ENCODE measurements at places on chromosomes 7 and 10. TPM values are rescaled to one million over a fixed set of nuclear protein-coding genes. Genes with fewer than 3 reads are reported as not detected.

- DNase-seq: no peak
Measured at GRCh38 chr7:150447966-150448788, 2.3 kb upstream of the GIMAP8 start.

- DNase-seq: no peak
Measured at GRCh38 chr10:103463499-103463898, 4.8 kb upstream of the CALHM1 start.

DNA sequence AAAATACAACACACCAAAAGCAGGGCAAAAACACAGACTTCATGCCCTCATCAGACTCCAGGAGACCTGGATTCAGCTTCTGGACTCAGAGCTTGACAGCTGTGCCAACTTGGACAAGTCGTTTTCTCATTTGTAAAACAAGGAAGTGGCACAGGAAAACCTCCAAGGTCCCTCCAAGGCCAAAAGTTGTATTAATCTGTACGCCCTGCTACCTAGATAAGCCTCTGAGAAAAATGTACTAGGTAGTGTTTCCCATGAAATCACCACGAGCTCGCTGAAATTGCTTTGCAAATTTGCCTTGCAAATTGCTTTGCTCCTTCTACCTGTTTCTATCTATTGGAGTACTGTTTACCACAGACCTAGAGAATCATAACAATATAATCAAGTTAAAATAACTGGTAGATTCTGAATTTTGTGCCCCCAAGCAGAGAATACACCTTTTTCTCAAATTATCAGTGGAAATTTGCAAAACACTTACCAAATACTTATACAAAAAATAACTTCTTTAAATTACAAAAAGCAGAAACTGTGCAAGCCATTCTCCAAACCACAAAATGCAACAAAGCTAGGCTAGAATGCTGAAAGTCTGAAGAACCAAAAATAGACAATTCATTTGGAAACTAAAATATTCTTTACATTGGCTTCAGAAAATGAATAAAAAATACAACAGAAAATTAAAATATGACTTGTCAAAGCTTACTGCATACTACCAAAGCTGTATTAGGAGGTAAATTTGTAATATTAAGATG, 158.1 kb upstream of the CHST15 start:
- DNase-seq: no peak

DNA sequence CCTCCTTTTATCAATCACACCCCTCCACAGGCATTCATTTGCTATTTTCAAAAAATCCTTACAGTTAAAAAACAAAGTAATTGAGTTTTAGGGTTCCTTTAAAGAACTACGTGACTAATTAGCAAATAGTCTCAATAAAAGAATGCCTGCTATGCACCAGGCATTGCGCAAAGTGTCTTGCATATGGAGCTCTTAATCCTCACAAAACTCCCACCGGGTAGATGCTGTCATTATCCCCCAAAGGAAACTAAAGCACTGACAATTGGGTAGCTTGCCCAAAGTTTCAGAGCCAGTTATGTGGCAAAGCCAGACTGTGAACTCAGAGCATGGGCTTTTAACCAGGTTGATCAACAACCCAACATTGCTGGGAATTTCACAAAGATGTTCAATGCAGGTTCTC, 305.7 kb downstream of the ELMO1 start:
- DNase-seq: no peak

DNA sequence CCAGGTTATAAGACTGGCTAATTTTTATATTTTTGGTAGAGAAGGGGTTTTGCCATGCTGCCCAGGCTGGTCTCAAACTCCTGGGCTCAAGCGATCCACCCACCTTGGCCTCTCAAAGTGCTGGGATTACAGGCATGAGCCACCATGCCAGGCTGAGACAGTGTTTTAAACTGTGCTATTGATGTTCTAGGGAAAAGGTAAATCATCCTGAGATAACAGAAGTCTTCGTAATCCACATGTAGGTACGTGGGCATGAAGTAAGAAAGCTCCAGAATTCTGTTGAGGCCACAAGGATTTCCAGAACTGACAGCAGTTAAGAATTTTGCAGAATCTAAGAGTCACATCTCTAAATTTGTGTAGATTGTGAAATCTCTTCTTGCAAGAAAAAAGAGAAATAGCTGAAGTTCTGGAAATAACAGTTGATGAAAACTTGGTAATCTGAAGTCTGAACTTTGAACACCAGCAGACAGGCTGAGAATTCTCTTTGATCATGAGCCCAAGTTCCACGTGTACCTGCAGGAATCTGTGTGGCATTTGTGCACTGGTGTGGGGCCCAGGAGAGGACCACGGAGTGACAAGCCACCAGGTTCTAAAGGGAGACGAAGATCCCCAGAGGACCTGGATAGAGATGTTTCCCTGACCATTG, 24.6 kb downstream of the C7orf33 start:
- DNase-seq: no peak

DNA sequence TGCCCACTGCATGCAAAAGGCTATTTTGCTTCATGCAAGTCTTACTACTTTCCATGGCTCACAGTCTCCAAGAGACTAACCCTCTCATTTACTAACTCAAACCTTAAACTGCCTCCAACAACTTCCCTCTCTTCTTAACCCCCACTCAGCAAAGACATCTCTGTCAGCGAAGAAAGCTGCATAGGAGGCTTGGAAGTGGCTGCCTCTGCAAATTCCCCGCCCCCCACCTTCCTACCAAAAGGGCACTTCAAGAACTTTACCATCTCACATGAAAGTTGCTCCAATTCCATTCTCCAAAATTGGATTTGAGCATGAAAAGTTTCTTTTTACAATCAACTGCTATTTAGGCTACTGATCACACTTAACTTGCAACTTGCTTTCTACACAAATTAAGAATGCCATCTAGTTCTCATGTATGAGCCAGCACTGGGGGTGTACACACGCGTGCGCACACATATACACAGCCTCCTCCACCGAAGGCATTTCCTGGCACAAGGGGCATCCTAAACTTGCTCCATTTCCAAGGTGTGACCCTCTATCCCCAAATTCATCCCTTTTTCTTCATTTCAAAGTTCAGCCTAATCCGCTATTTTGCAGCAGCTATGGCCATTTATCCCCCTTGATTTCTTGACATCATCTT, 1.8 kb downstream of the CCDC6 start:
- no peak for DNase-seq

DNA sequence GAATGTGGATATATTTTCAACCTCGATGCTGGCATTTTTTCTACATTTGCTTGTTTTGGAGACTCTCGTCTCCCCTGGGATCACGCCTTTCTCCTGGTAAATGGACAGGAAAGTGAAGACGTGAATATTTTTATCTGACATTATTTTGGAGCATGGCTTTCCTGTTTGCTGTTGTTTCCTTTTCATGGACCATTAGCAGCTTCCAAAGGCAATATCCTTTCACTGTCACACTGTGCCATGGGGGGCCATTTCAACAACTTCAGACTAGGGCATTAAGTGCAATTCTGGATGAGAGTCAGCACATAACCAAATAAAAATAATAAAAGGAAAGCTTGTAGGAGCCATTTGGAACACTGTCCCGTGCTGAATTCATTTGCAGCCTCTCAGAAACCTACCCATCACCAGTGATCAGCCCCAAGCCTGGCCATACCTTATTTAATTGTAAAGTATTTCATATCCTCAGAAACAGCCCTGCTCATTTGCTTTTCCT, 75.9 kb upstream of the NEUROD6 start:
- no peak for DNase-seq

GRCh38 chr7:29609162-29610037, 45.8 kb downstream of the PRR15 start:
- no peak for DNase-seq

- DNase-seq: no peak
Measured at GRCh38 chr7:128757203-128757602, 18.0 kb downstream of the CALU start.

DNA sequence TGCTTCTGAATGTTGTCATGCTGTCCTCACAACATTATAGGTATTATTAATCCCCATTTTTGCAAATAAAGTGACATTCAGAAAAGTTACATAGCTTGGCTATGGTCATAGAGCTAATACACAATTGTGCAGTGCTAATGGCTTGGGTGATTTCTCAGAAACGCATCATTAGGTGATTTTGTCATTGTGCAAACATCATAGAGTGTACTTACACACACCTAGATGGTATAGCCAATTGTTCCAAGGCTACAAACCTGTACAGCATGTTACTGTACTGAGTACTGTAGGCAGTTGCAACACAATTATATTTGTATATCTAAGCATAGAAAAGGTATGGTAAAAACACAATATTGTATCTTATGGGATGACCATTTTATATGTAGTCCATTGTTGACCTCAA, 91.0 kb downstream of the BTAF1 start:
- DNase-seq: no peak

GRCh38 chr7:28779954-28780353, 178.2 kb downstream of the TRIL start:
- no peak for DNase-seq

- DNase-seq: no peak
Measured at GRCh38 chr7:88758381-88759229, 895 bp upstream of the ZNF804B start.

- DNase-seq: peak; percentile 92
Measured at GRCh38 chr10:102669206-102670064, 25.2 kb downstream of the TRIM8 start.

DNA sequence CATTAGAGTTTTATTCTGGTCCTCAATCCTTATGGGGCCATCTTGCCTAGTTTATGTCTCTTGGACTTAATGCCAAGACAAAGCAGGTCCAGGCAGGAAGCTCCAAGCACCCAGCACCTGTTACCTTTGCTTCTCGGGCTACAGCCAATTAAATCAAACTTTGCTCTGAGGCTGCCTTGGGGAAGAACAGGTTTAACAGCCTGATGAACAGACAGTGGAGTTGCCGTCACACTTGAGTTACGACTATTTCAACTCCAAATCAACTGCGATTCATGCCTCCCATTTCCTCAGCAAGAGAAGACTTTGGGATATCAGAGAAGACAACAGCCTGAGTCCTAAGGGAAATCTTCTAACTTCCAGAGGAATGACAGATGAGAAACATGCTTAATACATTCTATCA, 62.2 kb downstream of the XPNPEP1 start:
- no peak for DNase-seq

DNA sequence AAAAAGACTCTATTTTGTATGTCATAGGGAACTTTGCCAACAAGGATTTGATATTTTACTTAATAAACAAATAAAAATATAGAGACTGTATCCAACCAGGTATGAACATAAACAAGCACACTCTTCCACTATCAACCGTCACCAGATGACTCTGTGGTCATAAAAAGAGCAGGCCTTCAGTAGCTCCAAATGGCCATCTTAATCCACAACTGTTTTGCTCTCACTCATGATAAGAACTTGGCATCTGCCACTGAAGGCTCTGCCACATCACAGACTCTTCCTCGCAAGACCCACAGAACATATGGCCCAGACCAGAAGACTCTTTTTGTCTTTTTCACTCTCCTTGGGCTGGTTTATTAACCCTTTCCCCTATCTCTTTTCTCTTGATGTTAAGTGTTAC, 98.7 kb upstream of the POM121L12 start:
- no peak for DNase-seq

DNA sequence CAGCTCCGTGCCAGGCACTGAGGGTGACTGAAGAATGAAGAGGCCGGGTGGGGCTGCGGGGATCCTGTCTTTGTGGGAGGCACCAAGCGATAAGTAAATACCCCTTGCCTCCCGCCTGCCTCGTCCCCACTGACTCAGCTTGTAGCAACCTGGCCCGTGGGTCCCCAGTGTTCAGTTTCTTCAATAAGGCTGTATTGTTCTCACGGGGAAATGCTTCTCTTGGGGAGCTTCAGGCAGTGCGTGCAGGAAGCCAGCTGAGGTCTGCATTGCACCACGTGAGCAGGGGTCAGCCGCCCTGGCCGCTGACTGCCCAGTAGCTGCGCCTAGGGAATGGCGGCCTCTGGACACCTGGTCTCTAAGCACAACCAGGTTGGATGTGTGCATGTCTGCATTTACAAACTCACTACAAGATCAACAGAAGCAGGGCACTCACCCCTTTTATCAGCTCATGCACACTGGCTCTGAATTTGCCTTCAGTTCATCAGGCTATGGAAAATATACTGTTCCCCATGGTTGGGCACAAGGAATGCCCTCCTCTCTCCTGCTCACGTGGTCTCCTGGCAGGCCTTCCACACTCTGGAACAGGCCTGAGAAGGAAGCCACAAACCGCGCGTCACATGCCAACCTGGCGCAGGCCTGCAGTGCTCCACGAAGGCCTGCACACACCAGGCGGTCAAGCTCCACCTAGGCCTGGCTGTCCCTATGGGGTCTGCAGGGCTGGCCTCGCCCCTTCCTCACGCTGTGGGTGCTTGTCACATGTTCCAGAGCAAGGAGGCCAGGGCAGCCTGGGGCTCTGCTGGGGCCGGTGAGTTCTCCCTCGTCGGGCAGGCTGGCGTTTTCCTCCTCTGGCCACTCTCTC, 135.7 kb upstream of the RNF32 start:
- no peak for DNase-seq

DNA sequence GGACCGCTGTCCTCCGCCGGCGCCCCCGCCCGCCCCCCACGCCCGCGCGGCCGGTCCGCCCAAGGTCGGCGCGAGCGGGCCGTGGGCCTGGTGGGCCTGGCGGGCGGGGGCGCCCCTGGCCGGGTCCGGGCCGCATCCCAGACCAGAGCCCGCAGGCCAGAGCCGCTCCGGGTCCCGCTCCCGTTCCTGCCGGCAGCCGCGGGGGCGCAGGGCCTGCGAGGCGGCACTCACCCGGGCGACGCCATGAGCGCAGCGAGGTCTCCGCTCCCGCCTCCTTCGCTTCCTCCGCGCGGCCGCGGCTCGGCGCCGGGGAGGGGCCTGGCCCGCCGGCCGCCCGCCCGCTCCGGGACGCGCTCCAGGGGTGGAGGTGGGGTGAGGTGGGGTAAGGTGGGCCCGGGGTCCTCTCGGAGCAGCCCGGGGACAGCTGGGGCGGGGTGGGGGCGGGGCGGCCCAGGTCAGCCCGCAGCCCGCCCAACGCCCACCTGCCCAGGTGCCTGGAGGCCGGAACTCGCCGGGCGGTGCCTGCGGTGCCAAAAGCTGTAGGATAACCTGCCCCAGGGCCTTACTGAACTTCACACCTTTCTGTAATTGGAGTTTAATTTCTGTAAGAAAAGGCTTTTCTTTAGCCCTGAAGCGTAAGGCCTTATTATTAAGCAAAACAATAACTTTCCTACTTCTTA, at the start of gene URGCP:
Gene URGCP (minus strand): TSS at position 266 of the 680 bp plus-strand sequence. CDS start 21 bp downstream, at position 245.
- peak; percentile 40 for DNase-seq

- no peak for DNase-seq
Measured at GRCh38 chr7:36644625-36645422, 79.5 kb downstream of the AOAH start.

- no peak for DNase-seq
Measured at GRCh38 chr10:110323503-110323902, 18.8 kb upstream of the SMNDC1 start.

The PITX3 gene
- not detected for total RNA-seq

The NUTM2A gene
- 2.6 TPM for total RNA-seq

The CDC14C gene
- not detected for total RNA-seq

The NKX2-3 gene
- not detected for total RNA-seq

The CCDC201 gene
- not detected for total RNA-seq

The NRBF2 gene
- 17.9 TPM for total RNA-seq

The C10orf105 gene
- total RNA-seq: 0.44 TPM

The C10orf67 gene
- total RNA-seq: 7.3 TPM
